ENCODE measurements at places on chromosomes 5 and 9. TPM values are rescaled to one million over a fixed set of nuclear protein-coding genes. Genes with fewer than 3 reads are reported as not detected.

- H3K4me3 ChIP-seq: no peak overlapping the region
- H3K27me3 ChIP-seq: no peaks in the 10 kb centered on the region
- H3K27ac ChIP-seq: no peak overlapping the region
- no peaks in the 10 kb centered on the region for H3K4me1 ChIP-seq
- DNase-seq: no peak
Observed at GRCh38 chr9:21656776-21657674, 145.4 kb upstream of the MTAP start.

DNA sequence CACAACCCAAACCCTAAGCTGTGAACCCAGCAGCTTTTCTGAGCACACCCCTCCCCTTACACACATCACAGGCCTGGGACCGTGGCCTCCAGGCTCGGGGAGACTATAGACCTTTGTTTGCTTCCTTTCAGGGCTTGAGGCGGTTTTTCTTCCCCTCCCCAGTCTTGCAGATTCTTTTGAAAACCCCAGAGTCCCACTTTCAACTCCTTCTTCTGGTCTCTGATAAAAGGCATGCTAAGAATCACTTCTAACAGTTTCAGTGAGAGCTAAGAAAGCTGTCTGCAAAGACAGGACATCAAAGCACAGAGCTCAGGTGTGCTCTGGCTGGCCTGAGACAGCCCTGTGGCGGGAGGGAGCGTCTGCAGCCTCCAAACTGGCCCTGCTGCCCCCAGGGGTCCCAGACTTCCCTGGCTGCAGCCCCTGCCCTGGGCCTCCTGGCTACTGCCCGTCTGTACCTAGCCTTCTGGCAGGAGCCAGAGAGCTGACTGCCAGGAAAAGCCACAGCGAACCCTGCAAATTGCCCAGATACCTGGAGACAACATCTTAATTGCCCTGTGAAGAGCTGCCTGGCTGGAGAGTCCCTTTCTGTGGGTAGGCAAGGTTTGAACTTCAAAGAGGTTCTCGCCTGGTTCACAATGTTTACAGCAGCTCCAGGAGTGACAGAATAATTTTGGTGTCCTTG lies 138.9 kb downstream of the GADD45G start:
- DNase-seq: no peak
- no peak overlapping the region for H3K4me3 ChIP-seq
- no peak overlapping the region for H3K27ac ChIP-seq

DNA sequence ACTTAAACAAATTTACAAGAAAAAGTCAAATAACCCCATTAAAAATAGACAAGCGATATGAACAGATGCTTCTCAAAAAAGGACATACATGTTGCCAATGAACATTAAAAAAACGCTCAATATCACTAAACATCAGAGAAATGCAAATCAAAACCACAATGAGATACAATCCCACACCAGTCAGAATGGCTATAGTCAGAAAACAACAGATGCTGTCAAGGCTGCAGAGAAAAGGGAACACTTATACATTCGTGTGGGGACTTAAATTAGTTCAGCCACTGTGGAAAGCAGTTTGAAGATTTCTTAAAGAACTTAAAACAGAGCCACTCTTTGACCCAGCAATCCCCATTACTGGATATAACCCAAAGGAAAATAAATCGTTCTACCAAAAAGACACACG lies 10.8 kb downstream of the OR13F1 start:
- no peak overlapping the region for H3K4me3 ChIP-seq
- no peaks in the 10 kb centered on the region for H3K36me3 ChIP-seq
- no peak for DNase-seq

The CENPH gene
- total RNA-seq: 16.4 TPM

Measured in endothelial cell of umbilical vein (primary cell).